ENCODE measurements at places on chromosomes 12 and 14.

DNA sequence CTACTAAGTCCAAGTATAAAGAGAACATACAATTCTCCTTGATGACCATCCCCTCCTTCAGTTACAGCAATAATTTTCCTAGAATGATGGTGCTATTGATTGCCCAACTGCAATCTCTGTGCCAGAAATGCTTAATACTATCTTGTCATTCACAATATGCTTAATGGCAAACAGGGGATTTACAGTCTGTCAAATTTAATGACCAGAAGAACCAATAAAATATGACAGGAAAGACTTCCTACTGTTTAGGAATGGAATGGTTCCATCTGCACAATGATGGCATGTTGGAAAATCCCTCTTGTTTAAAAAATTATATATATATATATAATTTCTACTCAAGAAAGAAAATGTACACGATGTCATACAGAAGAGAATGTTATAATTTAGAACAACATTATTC lies 623.2 kb downstream of the CCER1 start:
- no peaks in the 10 kb centered on the region for H3K27me3 ChIP-seq
- DNase-seq, result no peak
- no peaks in the 10 kb centered on the region for H3K36me3 ChIP-seq
- H3K27ac ChIP-seq, result no peak overlapping the region

- H3K4me1 ChIP-seq, result peaks cover 20% of the 10 kb centered on the region
- no peaks in the 10 kb centered on the region for H3K36me3 ChIP-seq
- DNase-seq, result no peak
- no peak overlapping the region for H3K27ac ChIP-seq
These were observed 200.3 kb upstream of the PLEKHG7 start for GRCh38 chr12:92502417-92503028.

DNA sequence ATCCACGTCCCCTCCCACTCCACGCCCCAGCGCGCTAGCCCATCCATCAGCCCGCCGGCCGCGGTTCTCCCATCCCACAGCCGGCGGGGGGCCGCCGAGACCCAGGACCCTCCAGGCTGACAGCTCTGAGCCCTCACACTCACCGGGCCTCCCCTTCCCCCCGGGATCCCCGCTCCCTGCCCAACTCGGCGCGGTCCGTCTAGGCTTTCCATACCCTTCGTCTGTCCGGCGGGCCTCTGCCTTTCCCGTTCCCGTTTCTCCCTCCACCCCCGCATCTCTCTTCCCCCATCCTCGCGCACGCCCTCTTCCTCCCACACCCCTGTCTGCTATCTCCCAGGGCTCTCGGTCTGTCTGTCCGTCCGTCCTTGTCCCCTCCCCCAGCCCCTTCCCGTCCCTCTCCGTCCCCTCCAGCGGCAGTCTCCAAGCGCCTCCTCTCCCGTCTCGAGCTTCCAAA lies 726 bp downstream of the ZFHX2 start:
- H3K36me3 ChIP-seq, result no peaks in the 10 kb centered on the region
- H3K27me3 ChIP-seq, result peaks cover 1% of the 10 kb centered on the region
- DNase-seq, result no peak
- no peak overlapping the region for H3K27ac ChIP-seq
- peaks cover 6% of the 10 kb centered on the region for H3K4me1 ChIP-seq
- H3K4me3 ChIP-seq, result no peak overlapping the region

DNA sequence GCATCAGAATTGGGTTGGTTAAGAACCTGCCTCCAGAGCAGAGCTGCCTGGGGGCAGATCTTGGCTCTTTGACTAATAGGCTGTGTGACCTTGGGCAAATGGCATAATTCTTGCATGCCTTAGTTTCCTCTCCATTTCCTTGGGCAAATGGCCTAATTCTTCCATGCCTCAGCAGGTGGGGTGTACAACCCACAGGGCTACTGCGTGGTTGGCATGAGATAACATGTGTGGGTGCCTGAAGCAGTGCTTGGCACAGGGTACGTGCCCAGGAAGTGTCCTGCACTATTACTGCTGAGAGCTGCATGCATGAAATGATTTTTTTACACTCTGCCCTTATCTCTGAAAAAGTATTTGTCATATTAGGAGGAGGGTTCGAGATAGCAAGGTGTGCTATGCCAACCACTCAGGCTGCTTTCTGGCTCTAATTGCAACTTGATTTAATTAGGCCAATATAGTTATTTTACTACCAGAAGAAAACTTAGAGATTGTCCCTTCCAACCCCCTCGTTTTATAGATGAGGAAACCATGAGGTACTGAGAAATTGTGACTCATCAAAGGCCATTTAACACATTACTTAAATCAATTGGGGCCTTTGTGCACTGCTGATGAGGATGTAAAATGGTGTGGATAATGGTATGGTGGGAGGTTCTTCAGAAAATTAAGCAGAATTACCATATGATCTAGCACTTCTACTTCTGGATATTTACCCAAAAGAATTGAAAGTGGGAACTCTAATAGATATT lies 161.6 kb upstream of the HIF1A start:
- H3K27me3 ChIP-seq, result no peaks in the 10 kb centered on the region
- no peak overlapping the region for H3K27ac ChIP-seq
- peaks cover 81% of the 10 kb centered on the region for H3K4me1 ChIP-seq
- no peak overlapping the region for H3K4me3 ChIP-seq
- no peaks in the 10 kb centered on the region for H3K36me3 ChIP-seq
